ENCODE measurements at places on chromosomes 3 and 15.
A peak's percentile ranks its signal among the peaks of the same experiment; 100 is the strongest.

DNA sequence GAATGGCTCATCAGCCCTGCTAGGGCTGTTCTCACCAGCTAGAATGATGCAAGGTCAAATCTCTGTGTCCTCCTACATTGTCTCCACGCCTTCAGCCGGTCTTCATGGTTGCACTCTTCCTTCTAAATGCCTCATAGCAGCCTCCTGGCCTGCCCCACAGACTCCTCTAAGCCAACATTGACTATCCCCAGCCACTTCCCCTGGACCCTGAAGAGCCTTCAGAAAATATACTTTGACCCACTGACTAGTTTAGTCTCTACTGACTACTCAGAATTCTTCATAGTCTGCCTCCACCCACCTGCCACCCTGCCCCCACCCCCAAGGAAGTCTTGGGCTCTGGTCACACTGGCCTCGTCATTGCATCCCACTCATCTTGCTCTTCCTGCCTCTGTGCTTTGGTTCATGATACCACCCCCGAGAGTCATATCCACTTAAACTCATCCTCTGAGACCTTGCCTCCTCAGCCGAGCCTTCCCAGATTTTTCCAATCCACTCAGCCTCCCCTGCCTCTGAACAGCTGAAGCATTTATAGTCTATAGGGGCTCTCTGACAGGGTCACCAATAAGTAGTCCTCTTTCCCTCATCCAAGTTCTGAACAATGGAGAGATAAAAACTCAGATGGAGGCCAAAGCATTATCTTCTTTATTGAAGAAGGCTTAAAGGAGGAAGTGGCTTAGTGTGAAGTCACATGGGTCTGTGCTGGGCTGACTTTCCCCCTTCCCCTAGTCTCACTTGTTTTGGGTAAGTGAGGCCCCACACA lies 9.5 kb upstream of the DOCK3 start:
- no peak for DNase-seq

DNA sequence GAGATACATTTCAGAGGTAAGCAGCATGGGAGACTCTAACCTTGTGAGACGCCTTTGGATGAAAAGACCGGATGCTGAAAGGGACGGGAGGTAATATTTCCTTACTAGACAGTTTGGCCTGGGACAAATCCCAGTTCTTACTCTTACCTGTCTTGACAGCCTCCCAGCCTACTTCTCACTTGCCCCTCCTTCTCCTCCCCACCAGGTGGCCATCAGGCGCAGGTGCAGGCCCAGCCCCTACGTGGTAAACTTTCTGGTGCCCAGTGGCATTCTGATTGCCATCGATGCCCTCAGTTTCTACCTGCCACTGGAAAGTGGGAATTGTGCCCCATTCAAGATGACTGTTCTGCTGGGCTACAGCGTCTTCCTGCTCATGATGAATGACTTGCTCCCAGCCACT lies 6.3 kb downstream of the HTR3D start:
- no peak for DNase-seq

DNA sequence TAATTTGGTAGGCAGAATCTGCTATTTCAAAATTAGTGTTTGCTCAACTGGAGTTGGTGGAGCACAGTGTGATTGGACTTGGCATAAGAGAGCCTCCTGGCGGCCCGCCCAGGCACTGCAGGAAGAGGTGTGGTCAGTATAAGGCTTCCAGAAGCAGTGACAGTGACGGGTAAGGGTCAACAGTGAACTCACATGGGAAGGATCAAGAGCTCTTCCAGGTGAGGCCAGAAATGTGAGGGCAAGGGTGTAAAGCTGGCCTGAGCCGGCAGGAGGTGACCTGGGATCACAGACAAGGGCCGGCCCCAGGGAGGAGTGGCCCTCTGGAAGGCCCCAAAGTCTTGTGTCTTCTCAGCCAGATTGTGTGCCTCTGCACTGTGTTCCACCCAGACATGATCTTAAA lies 93.2 kb upstream of the RNF7 start:
- DNase-seq: peak; percentile 79

- no peak for DNase-seq
These were observed 39.0 kb downstream of the IL12A start for GRCh38 chr3:160027541-160028195.

DNA sequence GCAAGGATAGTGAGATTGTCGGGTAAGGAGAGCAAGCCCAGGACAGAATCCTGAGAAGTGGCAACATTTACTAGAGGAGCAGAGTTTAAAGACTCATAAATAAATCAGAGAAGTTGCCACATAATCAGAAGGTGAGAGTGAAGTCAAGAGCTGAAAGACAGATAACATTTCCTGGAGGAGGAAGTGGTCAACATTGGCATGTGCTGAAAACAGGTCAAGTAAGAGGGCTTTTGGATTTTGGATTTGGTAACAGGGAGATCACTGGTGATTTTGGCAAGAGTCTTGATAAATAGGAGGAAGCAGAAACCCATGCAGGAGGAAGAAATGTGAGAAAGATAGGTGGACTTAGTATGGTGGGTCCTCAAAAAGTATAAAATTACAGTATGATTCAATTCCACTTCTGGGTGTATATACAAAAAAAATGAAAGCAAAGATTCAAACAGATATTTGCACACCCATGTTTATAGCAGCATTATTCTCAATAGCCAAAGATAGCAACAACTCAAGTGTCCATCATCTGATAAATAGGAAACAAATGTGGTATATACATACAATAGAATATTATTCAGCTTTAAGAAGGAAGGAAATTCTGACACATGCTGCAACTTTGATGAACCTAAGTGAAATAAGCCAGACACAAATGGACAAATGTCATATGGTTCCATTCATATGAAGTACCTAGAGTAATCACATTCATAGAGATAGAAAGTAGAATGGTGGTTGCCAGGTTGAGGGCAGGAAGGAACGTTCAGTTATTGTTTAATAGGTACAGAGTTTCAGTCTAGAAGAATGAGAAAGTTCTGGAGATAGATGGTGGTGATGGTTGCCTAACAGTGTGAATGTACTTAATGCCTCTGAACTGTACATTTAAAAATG lies 27.3 kb upstream of the MBNL1 start:
- no peak for DNase-seq

GRCh38 chr15:96365781-96366525 lies 35.5 kb downstream of the NR2F2 start:
- no peak for DNase-seq

DNA sequence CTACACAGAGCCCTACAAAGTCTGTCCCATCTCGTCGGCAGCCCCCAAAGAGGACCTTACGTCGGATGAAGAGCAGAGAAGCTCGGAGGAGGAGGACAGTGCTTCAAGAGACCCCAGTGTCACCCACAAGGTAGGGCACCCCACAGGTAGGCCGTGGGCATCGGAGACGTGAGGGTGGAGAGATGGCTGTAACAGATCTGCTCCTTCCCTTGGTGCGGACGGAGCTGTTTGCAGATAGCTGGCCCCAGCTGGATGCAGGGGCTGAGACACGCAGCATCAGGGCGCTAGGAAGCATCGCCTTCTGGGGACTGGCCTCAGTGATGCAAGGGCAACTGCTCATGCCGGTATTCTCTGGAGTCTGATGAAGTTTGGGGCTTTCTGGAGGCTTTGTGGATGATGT lies 45.4 kb downstream of the FGD5 start:
- DNase-seq: peak; percentile 61

DNA sequence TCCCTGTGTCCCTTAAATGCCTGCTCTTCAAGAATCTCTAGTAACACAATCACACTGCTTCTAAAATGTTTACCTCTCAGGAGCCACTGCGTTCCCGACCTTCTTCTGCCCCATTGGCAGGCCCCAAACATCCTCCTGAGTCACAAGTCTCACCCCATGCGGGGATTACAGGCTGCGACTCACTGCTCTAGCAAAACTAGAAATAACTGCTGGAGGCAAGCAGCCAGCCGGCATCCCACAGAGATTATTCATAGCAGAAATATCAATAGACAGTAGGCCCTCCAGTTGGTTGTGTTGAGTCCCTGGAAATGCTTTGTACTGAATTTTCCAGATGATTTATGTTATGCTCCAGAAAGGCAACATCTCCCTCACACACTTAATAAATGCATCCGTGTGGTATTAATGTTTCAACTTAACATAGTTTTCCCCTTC lies 64.8 kb downstream of the RFTN1 start:
- DNase-seq: peak; percentile 93

DNA sequence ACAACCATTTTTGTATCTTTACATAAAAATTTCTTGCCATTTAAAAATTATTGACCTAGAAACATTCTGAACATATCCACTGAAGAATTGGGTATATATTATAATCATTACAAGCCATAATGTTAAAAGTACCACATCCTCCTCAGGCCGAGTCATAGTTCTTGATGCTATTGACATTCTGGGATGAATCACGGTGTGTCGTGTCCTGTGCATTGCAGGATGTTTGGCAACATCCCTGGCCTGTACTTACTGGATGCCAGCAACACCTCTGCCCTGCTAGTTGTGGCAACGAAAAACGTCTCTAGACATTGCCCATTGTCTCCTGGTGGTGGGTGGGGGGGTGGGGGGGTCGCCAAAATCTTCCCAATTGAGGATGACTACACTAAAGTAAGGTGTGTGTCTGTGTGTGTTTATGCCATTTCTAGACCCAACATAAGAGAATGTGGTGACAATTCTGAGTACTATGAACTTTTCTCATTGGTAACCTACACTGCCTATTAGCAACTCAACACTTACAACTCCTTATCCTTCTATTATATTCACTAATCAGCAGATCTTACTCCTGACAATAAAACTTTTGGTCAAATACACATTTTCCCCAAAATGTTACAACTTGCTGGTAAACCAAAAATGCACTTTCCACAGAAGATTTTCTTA lies 471.6 kb downstream of the FOXP1 start:
- no peak for DNase-seq

DNA sequence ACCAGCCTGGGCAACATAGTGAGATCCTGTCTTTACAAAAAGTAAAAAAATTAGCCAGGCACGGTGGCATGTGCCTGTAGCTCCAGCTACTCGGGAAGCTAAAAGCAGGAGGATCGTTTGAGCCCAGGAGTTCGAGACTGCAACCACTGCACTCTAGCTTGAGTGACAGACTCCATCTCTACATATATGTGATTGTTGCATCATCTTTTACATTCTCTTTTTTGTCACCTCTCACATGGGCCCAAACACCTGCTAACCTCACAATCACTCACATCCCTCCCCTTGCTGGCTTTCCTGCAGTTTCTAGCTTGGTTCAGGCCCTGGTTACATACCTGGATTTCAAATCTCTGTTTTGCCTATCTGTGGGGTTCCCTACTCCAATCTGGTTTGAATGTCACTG lies 19.4 kb downstream of the MYLK start:
- no peak for DNase-seq

- no peak for DNase-seq
These were observed 197.5 kb upstream of the TSC22D2 start for GRCh38 chr3:150210461-150211110.

GRCh38 chr3:82561784-82562183 lies 800.3 kb upstream of the GBE1 start:
- DNase-seq: no peak

GRCh38 chr3:184360929-184361531 lies 375 bp downstream of the CLCN2 start:
- DNase-seq: no peak

GRCh38 chr15:93779341-93779740 lies 452.0 kb upstream of the MCTP2 start:
- DNase-seq: no peak

- DNase-seq: no peak
These were observed 9.8 kb downstream of the LRIG1 start for GRCh38 chr3:66490984-66491383.

DNA sequence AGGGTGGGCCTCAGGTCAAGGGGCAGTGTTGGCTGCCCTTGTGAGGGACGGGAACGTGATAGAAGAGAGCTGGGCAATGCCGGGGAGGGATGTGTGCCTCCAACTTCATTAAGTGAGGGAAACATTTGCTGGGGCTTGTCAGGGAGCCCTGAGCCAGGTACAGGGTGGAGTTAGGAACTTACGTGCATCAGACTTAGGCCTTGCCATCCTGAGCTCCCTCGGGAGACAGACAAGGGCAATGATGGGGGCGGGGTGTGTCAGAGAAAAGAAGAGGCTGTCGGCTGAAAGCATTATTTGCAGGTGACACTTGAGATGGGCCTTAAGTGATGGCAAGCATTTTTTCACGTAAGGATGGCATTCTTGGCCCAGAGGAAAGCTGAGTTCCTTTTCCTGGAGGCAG lies 1.6 kb downstream of the FAM131A start:
- no peak for DNase-seq

- DNase-seq: peak; percentile 85
These were observed 45.8 kb upstream of the TRA2B start for GRCh38 chr3:185983495-185984141.

DNA sequence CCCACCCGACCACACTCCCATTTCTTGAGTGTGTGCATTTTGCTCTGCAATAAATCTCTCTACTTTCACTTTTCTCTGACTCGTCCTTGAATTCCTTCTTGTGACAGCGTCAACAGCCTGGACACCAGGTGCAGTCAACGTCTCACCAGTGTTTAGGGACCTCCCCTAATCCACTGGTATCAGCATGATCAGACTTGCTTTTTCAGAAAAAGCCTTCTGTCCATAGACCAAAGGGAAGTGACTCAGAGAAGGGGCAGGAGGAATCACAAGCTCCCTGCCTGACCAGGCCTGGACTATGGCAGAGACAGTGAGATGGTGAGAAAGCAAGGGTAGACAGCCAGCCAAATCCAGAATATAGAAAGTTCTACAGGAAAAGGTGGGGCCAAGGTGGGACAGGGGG lies 15.5 kb downstream of the CCR5 start:
- no peak for DNase-seq

GRCh38 chr3:138642226-138642926 lies 33.8 kb downstream of the FAIM start:
- no peak for DNase-seq

DNA sequence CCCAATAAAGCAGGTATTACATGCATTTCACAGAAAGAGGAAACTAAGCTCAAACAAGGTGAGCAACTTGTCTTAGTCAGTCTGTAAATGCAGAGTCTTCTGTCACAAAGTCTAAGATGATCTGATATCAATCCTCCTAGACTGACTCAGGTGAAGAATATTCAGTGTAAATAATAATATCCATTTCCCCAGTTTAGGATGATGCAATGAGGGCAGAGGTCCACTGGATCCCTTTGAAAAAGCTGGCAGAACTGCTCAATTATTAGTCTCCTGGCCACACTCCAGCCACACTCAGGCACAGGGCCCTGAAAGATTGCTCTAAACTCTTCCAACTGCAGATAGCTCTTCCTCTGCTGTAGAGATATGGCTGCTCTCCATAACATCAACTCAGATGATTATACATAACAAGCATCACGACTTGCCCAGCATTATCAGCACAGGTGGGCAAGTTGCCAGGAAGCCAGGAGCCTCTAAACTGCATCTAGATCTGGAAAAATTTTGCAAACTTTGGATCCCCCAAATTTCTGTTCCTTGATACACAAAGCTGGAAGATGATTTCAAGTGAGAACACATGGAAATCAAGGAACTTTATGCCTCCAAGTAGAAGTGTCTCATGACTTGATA lies 129.8 kb upstream of the CPNE4 start:
- no peak for DNase-seq

- DNase-seq: no peak
These were observed 16.5 kb upstream of the DIPK2A start for GRCh38 chr3:143955113-143955512.

GRCh38 chr3:100875239-100875638 lies 118.0 kb downstream of the ABI3BP start:
- no peak for DNase-seq

GRCh38 chr15:40830884-40831283 lies 2.4 kb upstream of the PPP1R14D start:
- DNase-seq: no peak

- DNase-seq: peak; percentile 68
These were observed 23.2 kb upstream of the VILL start for GRCh38 chr3:37967260-37967881.

Data from tibial artery (tissue), 4 donors.